ENCODE measurements at places on chromosomes 1 and 21.
A peak's percentile ranks its signal among the peaks of the same experiment; 100 is the strongest.

DNA sequence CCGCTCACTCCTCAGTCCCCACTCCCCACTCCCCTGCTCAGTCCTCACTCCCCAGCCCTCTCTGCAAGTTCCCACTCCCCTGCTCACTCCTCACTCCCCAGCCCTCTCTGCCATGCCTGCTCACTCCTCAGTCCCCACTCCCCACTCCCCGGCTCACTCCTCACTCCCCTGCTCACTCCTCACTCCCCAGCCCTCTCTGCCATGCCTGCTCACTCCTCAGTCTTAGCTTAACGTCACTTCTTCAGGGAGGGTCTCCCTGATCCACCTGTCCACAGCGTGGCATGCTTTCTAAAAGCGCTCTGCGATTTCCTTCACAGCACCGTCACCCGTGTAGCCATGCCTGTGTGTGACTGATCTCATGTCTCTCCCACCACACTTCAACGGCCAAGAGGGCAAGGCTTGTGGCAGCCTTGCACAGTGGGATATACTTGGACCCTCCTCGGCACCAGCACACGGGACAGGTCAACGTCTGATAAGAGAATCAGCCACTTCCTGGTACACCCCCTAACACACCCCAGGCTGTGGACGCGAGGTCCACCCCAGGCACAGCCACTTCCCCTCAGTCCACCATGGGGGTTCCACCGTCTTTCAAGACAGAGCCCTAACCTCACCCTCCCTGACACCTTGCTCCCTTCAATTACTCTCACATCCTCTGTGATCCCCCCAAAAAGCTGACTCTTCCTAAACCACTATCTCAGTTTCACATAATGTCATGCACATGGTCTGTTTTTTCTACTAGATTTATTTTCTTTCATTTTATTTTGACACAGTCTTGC, 14.0 kb downstream of the PRDM15 start:
- H3K36me3 ChIP-seq = no peaks in the 10 kb centered on the region
- no peak for DNase-seq
- peaks cover 2% of the 10 kb centered on the region for H3K4me1 ChIP-seq
- H3K27ac ChIP-seq = no peak overlapping the region

DNA sequence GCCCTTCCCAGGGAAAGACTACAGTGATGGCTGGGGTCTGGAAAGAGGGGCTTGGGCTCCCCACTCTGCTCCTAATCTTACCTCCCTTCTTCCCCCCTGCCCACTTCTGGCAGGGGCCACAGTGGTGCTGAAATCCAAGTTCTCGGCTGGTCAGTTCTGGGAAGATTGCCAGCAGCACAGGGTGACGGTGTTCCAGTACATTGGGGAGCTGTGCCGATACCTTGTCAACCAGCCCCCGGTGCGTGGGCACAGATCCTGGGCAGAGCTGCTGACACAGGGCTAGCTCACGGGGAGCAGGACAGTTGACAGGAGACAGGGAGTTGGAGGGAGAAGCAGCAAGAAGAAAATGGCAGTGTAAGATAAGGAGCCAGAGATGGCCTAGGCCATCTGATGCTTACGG, 2.4 kb downstream of the SLC27A3 start:
- no peak overlapping the region for H3K27ac ChIP-seq
- H3K4me1 ChIP-seq = peaks cover 20% of the 10 kb centered on the region
- peaks cover 16% of the 10 kb centered on the region for H3K36me3 ChIP-seq
- H3K4me3 ChIP-seq = no peak overlapping the region

DNA sequence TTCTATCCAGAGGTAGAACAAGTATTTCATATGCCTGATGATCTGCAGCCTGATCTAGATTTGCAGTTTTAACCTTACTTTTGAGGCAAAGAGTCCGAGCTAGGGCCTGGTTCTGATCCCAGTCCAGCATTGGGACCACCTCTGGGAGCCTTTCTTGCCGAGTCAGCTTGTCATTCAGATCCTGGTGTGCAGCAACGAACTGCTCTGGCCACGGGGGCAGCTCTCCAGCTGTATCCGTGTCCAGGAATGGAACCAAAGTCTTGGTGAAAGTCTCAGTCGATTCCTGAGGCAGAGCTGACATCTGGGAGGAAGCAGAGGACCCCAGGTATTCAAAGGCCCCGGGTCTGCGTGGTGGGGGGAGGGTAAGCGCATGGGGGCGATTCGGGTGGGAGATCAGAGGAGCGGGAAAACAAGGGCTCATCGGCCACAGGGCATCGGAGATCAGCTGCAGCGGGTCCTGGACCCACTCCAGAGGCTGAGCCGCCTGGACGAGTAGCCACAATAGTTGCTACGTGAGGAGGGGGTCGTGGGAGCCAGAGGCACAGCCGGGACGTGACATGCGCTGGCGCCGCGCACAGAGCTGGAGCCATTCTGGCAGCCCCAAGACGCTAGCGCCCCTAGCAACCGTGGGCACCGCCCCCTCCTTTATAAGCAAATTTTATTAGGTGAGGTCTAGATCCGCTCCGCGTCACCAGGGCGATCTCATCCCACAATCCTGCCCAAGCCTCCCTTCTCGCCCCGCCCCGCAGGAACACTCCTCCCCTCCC, 32.4 kb upstream of the BSDC1 start:
- H3K4me1 ChIP-seq = no peaks in the 10 kb centered on the region
- H3K36me3 ChIP-seq = no peaks in the 10 kb centered on the region
- H3K27ac ChIP-seq = no peak overlapping the region

- H3K4me1 ChIP-seq = peaks cover 3% of the 10 kb centered on the region
- H3K4me3 ChIP-seq = no peak overlapping the region
These were observed 218.2 kb upstream of the ADGRL2 start for GRCh38 chr1:81582467-81582986.

GRCh38 chr1:209627027-209627731, 25.0 kb downstream of the LAMB3 start:
- H3K4me1 ChIP-seq = peaks cover 26% of the 10 kb centered on the region
- no peak overlapping the region for H3K4me3 ChIP-seq
- no peaks in the 10 kb centered on the region for H3K27me3 ChIP-seq
- peaks cover 8% of the 10 kb centered on the region for H3K36me3 ChIP-seq
- DNase-seq = no peak
- H3K27ac ChIP-seq = no peak overlapping the region

GRCh38 chr21:34939673-34940331, 109.3 kb downstream of the RUNX1 start:
- no peaks in the 10 kb centered on the region for H3K27me3 ChIP-seq
- no peaks in the 10 kb centered on the region for H3K36me3 ChIP-seq
- no peak overlapping the region for H3K4me3 ChIP-seq
- H3K27ac ChIP-seq = no peak overlapping the region

- H3K4me1 ChIP-seq = no peaks in the 10 kb centered on the region
- DNase-seq = peak; percentile 4
- H3K4me3 ChIP-seq = no peak overlapping the region
- no peaks in the 10 kb centered on the region for H3K36me3 ChIP-seq
- no peak overlapping the region for H3K27ac ChIP-seq
These were observed 1034.1 kb upstream of the PRMT6 start for GRCh38 chr1:106022312-106022902.

DNA sequence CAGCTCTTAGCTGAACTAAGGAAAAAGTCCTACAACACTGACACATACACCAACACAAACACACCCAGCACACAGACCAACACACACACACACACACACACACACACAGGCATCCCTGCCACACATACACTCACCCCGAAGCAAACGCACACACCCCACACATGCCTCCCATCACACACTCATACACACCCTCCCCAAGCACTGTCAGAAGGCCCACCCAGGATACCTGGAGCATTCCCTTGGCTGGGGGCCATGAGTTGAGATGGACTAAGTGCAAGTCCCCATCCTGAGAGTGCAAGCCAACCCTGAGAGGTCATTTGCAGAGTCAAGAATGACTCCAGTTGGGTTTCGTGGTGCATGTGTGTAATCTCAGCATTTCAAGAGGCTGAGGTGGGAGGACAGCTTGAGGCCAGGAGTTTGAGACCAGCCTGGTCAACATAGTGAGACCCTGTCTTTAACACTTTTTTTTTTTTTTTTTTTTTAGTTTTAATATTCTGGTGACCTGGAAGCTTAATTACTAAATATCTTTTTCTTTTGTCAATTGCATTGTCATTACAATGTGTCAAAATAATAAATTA, 117.3 kb downstream of the RHOU start:
- peaks cover 22% of the 10 kb centered on the region for H3K27me3 ChIP-seq
- peaks cover 4% of the 10 kb centered on the region for H3K4me1 ChIP-seq
- no peaks in the 10 kb centered on the region for H3K36me3 ChIP-seq
- H3K27ac ChIP-seq = no peak overlapping the region
- no peak overlapping the region for H3K4me3 ChIP-seq
